ENCODE measurements at places on chromosomes 6 and 20.

DNA sequence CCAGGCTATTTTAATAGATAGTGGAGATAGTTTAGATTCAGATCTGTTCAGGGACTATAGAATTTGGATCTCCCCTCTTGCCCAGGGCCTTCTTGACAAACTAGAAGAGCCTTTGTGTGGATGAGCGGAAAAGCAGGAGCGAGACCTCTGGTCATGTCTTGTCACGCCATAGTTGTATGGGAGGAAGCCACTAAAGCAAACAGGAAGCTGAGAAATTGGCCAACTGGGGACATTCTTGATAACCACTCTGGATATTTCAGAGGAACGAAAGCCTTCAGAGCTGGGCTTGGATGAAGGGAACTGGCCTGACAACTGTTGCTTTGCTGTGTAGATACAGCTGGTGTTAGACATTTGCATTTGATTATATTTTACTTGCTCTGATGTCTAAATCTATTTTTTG is 54.1 kb upstream of the EXOC2 start:
- DNase-seq = no peak

- no peak for DNase-seq
Observed at GRCh38 chr6:105211831-105212230, 32.0 kb upstream of the POPDC3 start.

- DNase-seq = no peak
Observed at GRCh38 chr6:65760285-65760684, 53.3 kb upstream of the EYS start.

- peak; percentile 47 for DNase-seq
Observed at GRCh38 chr20:3071610-3072529, at the start of gene OXT. Gene OXT, plus strand, starts transcription at chr20:3071620. Its CDS starts 36 bp downstream, at chr20:3071656.

DNA sequence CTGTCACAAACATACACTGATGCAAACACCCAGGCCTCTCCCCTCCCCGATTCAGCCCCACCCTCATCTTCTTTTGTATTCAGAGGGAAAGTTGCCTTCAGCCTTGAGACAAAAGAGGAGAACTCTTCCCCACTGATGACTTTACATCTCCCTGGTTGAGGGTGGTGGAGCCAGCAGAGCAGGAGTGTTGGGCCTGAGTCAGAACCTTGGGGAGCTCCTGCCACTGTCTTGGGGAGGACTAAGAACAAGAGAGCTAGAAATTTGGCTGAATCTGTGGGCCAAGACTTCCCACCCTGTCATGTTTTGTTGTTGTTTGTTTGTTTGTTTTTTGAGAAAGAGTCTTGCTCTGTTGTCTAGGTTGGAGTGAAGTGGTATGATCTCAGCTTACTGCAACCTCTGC is 89.1 kb downstream of the MDGA1 start:
- DNase-seq = no peak

GRCh38 chr6:169701311-169701953 is 397 bp downstream of the WDR27 start:
- no peak for DNase-seq

DNA sequence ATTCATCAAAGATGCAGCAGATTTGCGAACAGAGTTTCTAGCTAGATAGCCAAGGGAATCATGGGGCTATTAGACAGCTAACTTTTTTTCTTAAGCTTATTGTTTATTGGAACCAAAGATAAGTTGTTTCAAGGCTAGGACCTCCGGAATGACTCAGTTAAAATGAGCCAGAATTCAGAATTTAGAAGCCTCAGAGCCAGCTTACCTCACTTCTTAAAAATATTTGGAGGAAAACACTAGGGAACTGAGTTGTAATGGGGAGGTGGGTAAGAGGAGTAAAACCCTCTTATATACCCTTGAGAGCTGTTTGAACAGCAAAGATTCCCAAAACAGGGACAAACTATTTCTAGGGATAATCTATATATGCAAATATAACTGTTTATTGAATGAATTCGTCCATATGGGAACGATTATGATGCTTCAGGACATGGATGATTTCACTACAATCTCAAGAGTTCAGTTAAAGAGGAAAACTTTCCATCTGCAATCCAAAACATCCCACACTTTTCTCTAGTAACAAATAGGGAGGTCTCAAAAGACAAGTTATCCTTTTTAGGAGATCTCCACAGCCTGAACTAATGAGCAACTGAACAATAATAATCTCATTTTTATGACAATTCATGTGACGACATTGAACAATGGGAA is 12.6 kb upstream of the CARMIL1 start:
- no peak for DNase-seq

DNA sequence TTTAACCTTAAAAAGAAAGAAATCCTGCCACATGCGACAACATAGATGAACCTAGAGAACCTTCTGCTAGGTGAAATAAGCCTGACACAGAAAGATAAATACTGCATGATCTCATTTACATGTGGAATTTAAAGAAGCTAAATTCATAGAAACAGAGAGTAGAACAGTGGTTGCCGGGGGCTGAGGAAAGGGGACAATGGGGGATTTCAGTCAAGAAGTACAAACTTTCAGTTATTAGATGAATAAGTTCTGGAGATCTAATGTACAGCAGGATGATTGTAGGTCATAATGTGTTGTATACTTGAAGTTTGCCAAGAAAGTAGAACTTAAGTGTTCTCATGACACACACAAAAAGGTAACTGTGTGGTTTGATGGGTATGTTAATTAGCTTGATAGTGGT is 204.3 kb upstream of the PRSS16 start:
- DNase-seq = no peak
